ENCODE measurements at places on chromosomes 1 and 21. TPM values are rescaled to one million over a fixed set of nuclear protein-coding genes. Genes with fewer than 3 reads are reported as not detected.

- peak; percentile 29 for DNase-seq
These were observed 262.9 kb upstream of the PROX1 start for GRCh38 chr1:213724640-213725536.

GRCh38 chr1:72357411-72357810 lies 75.1 kb upstream of the NEGR1 start:
- no peak for DNase-seq

GRCh38 chr1:104402178-104402577 lies 652.5 kb downstream of the AMY1C start:
- no peak for DNase-seq

- DNase-seq, result no peak
These were observed 315.0 kb downstream of the PTPRU start for GRCh38 chr1:29551123-29551936.

- DNase-seq, result no peak
These were observed 272.7 kb downstream of the TRABD2B start for GRCh38 chr1:47724432-47724999.

- no peak for DNase-seq
These were observed 18.1 kb upstream of the IFFO2 start for GRCh38 chr1:18974606-18975005.

DNA sequence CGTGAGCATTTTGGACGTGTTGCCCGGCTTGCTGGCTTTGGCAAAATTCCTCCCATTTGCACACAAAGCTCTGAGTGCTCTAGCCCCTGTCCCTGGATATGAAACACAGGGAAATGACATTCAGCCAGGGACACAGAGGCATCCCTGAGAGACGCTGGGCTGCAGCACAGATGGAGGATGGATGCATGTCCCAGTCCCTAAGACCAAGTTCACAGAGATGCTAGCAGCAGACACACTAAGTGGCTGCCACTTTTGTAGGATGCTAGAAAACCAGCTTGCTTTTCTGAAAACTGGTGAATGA lies 12.5 kb downstream of the ACTRT2 start:
- no peak for DNase-seq

GRCh38 chr1:199612976-199613774 lies 414.3 kb upstream of the NR5A2 start:
- DNase-seq, result no peak

DNA sequence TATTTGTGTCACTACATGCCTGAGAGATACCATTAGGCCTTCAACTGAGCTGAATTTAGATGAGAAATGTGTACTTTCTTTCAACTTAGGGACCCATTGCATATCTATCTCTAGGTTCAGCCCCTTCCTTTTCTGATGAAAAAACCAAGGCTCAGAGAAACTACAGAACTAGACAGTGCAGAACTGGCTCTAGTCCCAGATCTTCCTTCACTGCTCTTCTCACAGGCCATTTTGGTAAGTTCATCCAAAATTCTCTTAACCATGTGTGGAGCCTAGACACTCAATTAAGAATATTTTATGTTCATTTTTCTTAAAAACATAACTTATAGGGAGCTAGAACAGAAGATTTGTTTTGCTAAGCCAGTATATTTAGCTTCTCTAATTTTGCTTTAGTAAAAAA lies 128.9 kb downstream of the ASTN1 start:
- DNase-seq, result no peak

FLG2 gene
- total RNA-seq, result not detected

- DNase-seq, result no peak
These were observed 870.7 kb downstream of the BRINP3 start for GRCh38 chr1:189606795-189607476.

GRCh38 chr1:108557296-108557695 lies 2.6 kb upstream of the EEIG2 start:
- no peak for DNase-seq

DNA sequence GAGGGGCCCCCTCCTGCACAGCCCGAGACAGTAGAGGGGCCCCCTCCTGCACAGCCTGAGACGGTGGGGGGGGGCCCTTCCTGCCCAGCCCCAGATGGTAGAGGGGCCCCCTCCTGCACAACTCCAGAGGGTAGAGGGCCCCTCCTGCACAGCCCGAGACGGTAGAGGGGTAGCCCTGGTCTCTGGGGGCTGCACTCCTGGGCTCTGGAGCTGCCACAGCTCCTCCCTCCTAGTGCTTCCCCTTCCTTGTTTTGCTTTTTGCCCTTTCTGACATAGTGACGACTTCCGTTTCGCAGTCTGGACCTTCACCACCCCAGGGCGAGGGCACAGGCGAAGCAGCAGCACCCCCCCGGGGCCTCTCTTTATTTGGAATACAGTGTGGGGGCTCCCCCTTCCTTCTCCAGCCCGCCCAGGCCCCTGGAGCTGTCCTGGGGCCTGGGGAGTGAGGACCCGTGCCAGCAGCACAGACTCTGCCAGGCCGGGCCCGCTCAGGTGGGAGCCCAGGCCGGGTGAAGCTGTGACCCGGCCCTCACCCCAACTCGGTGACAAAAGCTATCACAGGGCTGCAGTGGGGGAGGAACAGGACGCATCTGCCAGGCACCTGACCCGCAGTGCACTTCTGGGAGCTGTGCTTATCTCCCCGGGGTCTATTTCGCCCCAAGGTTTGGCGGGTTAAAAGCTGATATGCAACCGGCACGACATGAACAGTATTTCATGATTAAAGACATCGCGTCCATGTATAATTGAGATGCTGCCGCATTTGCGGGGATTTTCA lies 1.1 kb upstream of the PRXL2B start:
- no peak for DNase-seq

Data from urinary bladder (tissue), 4 donors.